ENCODE measurements at places on chromosomes 11 and 22. TPM values are rescaled to one million over a fixed set of nuclear protein-coding genes. Genes with fewer than 3 reads are reported as not detected.

DNA sequence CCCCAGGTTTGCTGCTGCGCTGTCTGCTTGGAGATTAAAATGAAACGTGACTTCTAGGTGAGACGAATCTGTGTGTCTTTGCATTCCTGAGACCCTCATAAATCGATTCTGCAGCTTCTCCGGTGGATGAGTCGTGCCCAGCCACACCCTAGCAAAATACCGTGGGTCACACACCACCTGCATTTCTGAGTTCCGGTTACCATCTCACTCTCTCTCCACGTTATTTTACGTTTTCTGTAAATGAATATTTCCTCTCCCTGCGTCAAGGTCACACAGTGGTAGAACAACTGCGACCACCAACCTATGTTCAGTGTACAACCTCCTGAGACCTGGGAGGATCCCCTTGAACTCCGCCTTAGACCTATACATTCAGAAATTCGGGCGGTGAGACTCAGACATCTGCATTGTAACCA, 1.1 kb downstream of the YWHAH start:
- DNase-seq, result no peak

GRCh38 chr11:94504689-94505293, 7.5 kb upstream of the C11orf97 start:
- no peak for DNase-seq

DNA sequence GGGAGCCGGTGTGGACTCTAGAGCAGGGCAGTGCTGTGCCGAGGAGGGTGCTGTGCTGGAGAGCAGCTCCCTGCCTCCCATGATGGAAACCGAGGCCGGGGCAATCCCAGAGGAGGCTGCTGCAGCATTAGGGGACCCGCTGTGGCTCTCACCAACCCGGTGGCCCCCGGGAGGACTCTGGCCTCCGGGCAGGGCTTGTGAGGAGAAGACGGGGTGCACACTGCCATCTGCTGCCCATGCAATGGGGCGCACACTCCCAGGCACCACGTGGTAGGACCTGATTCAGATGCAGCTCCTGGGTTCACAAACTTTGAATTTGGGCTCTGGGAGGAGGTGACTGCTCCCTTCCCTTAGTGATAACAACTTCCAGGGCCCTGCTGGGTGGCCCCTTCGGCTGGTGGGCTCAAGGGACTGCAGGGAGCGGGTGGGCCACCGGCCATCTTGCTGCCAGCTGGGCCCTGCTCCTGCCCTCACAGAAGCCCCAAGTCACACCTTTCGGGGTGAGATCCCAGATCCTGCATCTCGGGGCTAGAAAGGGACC, 93.8 kb upstream of the FGF3 start:
- no peak for DNase-seq

- no peak for DNase-seq
These were observed 9.1 kb downstream of the CPT1A start for GRCh38 chr11:68832476-68833181.

DNA sequence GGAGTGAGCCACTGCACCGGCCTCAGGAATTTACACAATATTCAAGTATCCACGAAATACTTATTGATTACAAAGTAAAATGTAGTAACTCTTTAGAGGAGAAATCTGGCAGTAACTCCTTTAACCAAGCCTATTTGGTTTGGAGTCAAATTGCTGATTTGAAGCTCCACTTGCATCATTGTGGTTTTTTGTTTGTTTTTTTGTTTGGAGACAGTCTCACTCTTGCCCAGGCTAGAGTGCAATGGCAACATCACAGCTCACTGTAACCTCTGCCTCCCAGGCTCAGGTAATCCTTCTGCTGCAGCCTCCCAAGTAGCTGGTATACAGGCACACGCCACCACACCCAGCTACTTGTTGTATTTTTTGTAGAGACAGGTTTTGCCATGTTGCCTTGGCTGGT, 6.4 kb upstream of the QSER1 start:
- no peak for DNase-seq

DNA sequence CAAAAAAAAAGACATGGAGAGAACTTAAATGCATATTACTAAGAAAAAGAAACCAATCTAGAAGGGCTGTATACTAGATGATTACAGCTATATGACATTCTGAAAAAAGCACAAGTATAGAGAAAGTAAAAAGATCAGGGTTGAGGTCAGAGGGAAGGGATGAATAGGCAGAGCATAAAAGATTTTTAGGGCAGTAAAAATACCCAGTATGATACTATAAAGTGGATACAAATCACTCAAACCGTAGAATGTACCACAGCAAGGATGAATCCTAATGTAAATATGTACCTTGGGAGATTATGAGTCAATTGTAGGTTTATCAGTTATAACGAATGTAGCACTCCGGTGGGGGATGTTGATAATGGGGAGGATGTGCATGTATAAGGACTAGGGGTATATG, 29.4 kb upstream of the SMCO4 start:
- DNase-seq, result no peak

DNA sequence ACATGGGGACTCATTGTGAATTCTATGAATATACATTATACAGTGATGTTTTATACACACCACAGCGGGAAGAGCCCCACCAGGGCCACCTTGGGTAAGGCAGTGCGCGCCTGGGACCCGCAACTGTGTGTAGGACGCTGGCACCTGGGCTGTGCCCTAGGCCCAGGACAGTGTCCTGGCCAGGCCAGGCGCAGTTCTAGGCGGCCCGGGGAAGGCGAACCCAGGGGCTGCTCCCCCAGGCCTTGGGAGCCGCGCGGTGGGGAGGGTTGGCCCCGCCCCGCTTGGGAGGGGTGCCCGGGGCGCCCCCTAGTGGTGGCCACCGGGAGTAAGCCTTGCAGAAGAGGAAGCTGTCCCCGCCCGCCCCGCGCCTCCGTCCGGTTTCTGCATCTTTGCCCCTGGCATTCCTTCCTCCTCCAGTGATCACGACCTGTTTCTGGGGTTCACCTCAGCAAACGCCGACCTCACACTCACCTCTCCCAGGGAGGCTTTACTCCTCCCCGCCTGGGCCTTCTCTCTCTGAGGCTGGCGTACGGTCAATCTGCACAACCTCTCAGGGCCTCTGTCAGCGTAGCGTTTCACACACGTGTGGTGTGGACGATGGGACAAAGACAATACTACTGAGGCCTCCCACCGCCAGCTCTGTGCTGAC, 9.5 kb upstream of the EHD1 start:
- DNase-seq, result peak; percentile 96

GRCh38 chr11:27754035-27755017, 54.1 kb upstream of the BDNF start:
- no peak for DNase-seq

DNA sequence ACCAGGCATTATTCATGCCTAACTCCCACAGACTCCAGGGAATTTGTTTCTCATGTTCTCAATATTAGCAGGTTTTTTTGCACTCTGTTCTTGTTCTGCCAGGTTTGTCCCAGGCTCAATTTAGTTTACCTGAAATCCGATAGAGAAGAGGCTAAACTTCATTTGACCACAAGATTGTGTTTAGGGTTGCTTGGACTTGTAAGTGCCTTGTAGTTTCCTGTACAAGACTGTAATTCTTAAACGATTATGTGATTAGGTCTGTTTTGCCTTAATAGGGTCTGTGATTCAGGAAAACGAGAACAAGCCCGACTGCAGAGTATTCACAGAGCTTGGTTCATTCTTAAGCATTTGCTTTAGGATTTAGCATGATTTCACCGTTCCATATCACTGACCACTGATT, 1.8 kb downstream of the PRSS23 start:
- DNase-seq, result no peak

DNA sequence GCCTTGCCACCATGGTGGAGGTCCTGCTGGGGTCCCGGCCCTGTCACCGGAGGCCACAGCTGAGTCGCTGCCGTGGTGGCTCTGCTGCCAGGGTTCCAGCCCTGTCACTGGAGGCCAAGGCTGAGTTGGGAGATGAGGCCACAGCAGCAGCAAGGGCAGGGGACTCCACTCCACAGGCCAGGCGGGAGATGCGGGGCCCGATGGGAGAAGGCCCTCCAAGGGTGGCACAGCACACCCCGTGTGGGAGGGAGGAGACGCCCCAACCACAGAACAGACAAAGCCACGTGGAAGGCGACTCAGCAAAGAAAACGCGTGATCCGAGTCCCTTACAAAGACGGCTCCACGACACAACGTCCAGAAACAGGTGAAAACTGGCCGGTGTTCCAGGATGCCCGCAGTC, 159.3 kb downstream of the BRD1 start:
- no peak for DNase-seq

GRCh38 chr11:74276581-74276980, 34.9 kb downstream of the P4HA3 start:
- DNase-seq, result no peak

- no peak for DNase-seq
These were observed 108.9 kb downstream of the CD44 start for GRCh38 chr11:35247863-35248262.

DNA sequence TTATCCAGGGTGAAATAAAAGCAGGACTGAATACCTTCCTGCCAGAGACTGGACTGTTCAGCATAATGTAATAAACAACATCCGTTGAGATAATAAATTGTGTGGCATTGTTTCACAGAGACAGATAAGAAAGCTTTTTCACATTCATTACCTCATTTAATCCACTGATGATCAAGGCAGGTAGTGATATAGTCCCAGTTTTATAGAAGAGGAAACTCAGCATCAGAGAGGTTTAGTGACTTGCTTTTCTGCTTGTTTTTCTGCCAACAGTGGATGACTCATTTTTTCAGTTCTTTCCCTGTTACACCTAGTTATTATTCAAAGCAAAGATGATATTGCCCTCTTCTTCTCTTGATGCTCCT, 4.0 kb downstream of the MYO18B start:
- DNase-seq, result no peak

DNA sequence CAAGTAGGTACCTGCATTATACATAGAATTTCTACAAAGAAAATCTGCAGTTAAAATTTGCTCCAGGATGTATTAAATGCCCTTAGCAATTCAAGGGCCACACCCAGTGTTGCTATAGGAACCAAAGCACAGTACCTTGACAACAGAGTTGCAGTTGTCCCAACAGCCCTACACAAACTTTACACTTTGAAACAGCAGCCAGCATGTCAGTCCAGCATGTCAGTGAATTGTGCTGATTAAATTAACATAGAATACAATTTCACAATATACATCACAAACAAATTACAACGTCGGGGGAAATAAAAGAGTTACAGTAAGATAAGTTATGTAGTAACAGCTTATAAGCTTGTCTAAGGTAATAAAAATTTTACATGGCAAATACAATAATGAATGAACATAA, 389.2 kb downstream of the SOX6 start:
- DNase-seq, result no peak

GRCh38 chr22:27299181-27300085, 502.1 kb downstream of the MN1 start:
- DNase-seq, result no peak

- DNase-seq, result no peak
These were observed 94.5 kb downstream of the ZC3H12C start for GRCh38 chr11:110187731-110188130.

DNA sequence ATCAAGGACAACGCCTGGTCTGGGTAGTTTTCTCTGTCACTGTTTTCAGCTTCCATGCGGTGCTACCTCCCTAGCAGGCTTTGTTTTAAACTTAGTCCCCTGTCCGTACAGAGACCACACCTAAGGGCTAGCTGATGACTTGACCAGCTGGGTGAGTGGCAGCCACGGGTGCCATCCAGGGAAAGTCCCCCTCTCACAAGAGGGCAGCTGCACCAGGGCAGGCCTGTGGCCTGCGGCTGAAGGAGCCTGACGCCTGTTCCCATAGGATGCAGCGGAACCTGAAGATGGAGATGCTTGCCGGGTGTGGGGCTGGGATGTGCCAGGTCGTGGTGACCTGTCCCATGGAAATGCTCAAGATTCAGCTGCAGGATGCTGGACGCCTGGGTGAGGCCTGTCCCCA, 19.9 kb downstream of the SLC25A18 start:
- DNase-seq, result no peak

- DNase-seq, result no peak
These were observed 29.3 kb downstream of the RPL3 start for GRCh38 chr22:39289975-39290720.

GRCh38 chr11:3984896-3985295, 109.7 kb upstream of the RRM1 start:
- no peak for DNase-seq

DNA sequence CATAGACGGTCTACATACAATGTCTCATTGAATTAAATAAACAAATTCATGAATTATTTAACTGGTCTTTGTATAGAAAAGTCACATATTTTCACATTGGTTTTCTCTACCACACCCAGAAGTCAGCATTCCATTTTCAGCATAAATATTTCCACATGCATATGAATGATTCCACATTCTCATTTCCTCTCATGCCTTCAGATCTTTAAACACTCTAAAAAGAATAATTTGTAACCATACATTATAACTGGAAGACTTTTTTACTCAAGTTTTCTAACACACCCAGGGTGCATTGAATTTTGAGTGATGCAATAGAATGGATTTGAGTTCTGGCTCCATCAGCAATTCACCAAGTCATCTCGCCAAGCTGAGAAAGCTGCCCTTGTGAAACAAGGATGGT, 501.8 kb upstream of the TENM4 start:
- DNase-seq, result no peak

DNA sequence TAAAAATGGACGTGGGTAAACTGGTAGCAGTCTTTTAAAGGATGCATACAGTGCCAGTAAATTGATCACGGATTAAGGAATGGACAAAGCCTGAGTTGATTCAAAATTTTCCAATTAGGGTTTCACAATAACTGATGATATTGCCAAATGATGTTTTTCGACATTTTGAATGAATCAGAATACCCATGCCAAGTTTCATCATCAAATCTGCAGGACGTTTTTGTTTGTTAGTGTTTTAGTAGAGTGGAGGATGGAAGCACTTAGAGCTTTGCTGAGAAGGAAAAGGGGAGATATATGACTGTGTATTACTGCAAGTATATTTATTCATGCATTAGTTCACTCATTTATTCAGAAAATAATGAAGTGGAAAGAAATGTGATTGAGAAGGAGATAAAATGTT, 78.3 kb downstream of the SLC17A6 start:
- DNase-seq, result no peak

The RANGAP1 gene
- polyA plus RNA-seq, result 12.0 TPM

The L3MBTL2 gene
- 12.7 TPM for polyA plus RNA-seq

The SLC37A2 gene
- 0.51 TPM for polyA plus RNA-seq

The ARHGAP20 gene
- polyA plus RNA-seq, result 0.67 TPM

The P2RY6 gene
- polyA plus RNA-seq, result 0.21 TPM

The GAL3ST3 gene
- polyA plus RNA-seq, result not detected

The OR6A2 gene
- polyA plus RNA-seq, result not detected

The TNNT3 gene
- polyA plus RNA-seq, result 0.06 TPM

The SCUBE2 gene
- 0.42 TPM for polyA plus RNA-seq

Data from liver (tissue), 10 donors.